ENCODE measurements at places on chromosomes 16 and 17. TPM values are rescaled to one million over a fixed set of nuclear protein-coding genes. Genes with fewer than 3 reads are reported as not detected.

Gene ZNF750
- total RNA-seq: 0.13 TPM

Gene ARHGDIG
- 1.7 TPM for total RNA-seq

Gene DNAJC7
- total RNA-seq: 95.2 TPM

Gene BRICD5
- total RNA-seq: 1.8 TPM

Data from thoracic aorta endothelial cell (primary cell).